ENCODE measurements at places on chromosomes 16 and 17.

- no peak for DNase-seq
Measured at GRCh38 chr16:71264299-71264698, 24.9 kb downstream of the CMTR2 start.

GRCh38 chr17:72100470-72100869 lies 20.4 kb upstream of the SOX9 start:
- no peak for DNase-seq

- no peak for DNase-seq
Measured at GRCh38 chr17:47762728-47763127, 29.7 kb downstream of the TBX21 start.

GRCh38 chr16:46620266-46621005 lies 743 bp downstream of the SHCBP1 start:
- DNase-seq, result peak; percentile 28

GRCh38 chr17:79749156-79749815 lies 18.5 kb downstream of the ENPP7 start:
- DNase-seq, result peak; percentile 74

DNA sequence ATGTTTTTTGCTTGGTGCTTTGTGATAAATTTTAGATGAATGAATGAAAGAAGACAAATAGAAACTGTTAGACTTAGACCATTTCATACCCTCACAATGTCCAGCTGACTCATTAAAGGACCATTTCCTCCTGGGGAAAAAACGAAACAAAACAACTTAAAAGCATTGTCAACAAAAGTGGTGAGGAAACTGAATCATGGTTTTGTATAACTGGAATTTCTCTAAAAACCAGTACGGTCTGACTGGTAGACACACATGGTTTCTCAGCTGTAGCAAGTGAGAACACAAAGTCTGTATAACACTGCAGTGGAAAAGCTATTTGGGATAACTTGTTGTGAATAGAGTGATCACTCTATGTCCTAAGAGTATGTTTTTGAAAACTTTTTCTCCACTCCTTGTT lies 5.3 kb upstream of the DDX52 start:
- DNase-seq, result no peak

- DNase-seq, result no peak
Measured at GRCh38 chr17:27318228-27318627, 24.3 kb downstream of the WSB1 start.

- no peak for DNase-seq
Measured at GRCh38 chr16:2806286-2806685, 8.0 kb downstream of the PRSS41 start.

DNA sequence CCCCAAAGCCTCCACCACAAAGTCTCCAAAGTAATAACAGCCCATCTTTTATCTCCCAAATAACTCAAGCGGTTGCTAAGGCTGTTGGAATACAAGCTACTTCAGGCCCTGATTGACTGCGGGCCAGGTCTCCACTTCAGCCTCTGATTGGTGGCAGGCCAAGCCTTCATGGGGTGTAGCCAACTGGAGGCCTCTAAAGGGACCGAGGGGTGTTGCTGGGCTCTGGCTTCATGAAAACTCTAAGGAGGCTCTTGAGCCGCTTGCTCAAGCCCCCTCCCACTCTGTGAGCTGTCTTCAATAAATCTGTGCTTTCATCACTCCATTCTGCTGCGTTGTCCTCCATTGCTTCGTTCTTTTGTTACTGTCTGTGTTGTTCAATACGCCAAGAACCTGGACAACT lies 487.2 kb downstream of the XYLT1 start:
- no peak for DNase-seq

DNA sequence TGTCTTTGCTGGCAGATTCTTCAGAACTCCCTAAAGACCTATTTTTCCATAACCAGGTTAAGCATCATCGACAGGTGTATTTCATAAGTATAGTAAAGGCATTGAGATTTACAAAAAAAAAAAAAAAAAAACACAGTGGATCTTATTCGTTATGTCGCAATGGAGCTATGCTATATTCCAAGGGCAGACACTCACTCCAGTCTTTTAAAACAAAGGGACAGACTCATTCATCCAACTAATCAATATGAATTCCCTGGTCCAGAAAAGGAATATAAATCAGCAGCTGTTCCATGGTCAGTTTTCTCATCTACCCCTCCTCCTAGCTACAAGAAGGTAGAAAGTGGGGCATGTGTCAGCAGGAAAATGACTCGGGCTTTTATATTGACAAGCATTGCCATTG lies 97.7 kb upstream of the MON1B start:
- DNase-seq, result no peak

Measured in HAP-1 (cell line).